Hypothalamus (tissue), 51 donors: ENCODE measurements at places on chromosomes 11 and 22.

GRCh38 chr11:109940816-109941215 lies 152.4 kb upstream of the ZC3H12C start:
- no peak for DNase-seq

GRCh38 chr11:41866525-41866924 lies 407.1 kb upstream of the LRRC4C start:
- DNase-seq = no peak

- no peak for DNase-seq
Observed at GRCh38 chr11:15114501-15115475, at the start of gene INSC. INSC (plus strand) TSS chr11:15114923; CDS start chr11:15149175, 34,252 bp downstream.

DNA sequence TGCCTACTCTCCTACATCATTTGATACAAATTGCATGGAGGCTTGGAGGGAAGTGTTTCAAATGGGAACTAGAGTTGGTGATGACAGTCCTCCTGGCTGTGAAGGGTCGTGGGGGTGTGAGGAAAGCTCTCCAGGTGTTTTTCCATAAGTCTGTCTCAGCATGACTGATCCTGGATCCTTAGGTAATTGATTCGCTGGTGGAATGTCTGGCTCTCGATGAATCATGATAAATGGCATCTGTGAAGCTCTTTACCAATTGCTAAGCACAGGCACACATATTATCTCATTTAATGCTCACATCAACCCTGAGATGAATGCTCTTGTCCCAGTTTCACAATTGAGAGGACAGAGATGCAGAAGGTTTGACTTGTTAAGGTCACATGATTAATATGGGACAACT lies 107.5 kb downstream of the PKNOX2 start:
- no peak for DNase-seq

GRCh38 chr11:69245491-69246345 lies 48.2 kb upstream of the MYEOV start:
- DNase-seq = no peak

- DNase-seq = no peak
Observed at GRCh38 chr11:56916587-56916986, 72.1 kb upstream of the OR5AK2 start.

DNA sequence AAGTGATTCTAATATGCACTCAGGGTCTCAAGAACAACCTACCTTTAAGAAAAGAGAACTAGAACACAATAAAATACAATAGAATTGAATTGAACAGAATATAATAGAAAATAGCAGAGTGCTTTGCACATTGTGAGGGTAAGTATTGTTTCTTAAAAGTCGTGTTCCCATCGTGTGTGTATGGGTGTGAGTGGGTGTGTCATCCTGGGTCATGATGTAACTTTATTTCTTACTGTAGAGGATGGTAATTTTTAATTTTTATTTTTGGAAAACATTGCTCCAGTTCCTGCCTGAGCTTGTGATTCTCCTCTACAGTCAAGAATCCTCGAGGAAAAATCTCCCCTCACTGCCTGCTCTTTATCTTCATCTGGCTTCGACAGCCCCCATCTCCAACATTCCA lies 75.7 kb upstream of the CSNK2A3 start:
- DNase-seq = no peak

DNA sequence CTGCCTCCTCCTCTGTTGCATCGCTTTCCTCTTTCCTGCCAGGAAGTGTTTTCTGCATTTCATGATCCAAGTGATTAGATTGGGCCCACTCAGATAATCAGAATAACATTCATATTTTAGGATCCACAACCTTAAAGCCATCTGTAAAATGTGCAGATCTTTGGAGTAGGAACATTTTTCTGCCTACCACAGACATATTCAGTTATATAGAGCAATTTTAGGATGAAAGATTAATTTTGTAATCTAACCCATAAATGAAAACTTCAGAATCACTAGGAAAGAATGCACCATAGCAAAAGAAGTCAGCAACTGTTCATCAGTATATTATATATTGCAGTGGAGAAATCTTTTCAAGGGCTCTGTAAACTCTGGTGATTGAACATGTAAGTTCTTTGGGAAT lies 659.9 kb upstream of the LUZP2 start:
- DNase-seq = no peak

DNA sequence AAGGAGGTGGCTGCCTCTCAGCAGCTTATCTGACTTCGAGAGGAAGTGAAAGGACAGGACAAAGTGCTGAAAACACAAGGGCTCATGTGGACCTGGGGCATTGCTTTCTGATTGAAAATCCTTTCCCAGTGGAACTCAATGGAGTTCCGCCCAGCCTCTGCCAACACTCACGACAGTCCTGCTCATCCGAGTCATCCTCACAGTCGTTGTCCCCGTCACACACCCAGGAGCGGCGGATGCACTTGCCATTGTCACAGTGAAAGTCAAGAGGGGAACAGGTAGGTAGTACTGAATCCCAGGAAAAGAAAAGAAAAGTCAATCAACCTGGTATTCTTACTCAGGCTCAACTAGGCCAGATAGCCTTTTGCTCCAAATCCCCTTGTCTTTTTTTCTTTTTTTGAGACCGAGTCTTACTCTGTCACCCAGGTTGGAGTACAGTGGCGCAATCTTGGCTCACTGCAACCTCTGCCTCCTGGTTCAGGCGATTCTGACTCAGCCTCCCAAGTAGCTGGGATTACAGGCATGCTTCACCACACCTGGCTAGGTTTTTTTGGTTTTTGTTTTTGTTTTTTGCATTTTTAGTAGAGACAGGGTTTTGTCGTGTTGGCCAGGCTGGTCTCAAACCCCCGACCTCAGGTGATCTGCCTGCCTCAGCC lies 18.1 kb downstream of the LRP4 start:
- DNase-seq = no peak

GRCh38 chr11:88246696-88247095 lies 71.5 kb upstream of the RAB38 start:
- DNase-seq = no peak

DNA sequence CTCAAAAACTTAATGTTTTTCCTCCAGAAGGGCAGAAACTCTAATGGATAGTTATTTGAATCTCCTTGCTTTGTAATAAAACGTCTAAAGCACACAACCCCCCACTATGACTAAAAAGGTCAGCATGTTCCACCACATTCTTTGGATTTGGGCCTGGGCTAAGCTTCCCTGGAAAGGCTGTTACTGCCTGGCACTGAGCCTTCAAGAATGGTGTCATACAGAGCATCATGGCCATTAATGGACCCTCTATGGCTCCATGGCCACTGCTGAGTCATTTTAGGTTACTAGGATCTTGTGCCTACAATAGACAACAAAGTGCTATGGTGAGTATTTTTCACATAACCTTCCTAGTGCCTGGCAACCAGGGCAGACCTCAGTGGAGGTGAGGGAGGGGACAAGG lies 242.6 kb upstream of the FAT3 start:
- no peak for DNase-seq

DNA sequence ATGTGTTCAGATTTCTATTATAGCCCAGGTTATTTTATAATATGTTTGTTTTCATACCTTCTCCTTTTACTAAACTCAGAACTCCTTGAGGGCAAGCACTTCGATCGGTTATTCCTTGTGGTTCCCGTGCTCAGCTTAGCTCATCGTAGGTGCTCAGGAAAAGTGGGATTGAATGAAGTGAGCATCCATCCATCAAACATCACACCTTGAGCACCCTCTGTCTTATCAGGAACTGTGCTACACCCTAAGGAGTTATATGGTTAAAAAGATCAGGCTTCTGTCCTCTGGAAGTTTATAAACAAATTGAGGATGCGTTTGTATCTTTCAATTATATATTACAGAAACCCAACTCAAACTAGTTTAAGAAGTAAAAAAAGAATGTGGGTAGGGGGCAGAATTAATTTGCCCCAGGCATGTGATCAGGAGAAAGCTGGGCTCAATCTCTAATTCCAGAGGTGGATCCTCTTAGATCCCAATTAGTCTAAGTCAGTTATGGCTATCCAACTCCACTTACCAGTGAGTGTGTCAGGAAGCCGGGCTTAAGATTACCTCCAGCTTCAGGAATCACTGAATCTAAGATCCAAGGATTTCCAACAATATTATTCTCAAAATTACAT lies 59.9 kb upstream of the RRAS2 start:
- no peak for DNase-seq

- no peak for DNase-seq
Observed at GRCh38 chr11:65698205-65698604, 13.8 kb upstream of the KAT5 start.

- DNase-seq = no peak
Observed at GRCh38 chr22:17009640-17010291, 1.7 kb upstream of the GAB4 start.

- no peak for DNase-seq
Observed at GRCh38 chr22:23606204-23607131, 25.7 kb downstream of the DRICH1 start.

DNA sequence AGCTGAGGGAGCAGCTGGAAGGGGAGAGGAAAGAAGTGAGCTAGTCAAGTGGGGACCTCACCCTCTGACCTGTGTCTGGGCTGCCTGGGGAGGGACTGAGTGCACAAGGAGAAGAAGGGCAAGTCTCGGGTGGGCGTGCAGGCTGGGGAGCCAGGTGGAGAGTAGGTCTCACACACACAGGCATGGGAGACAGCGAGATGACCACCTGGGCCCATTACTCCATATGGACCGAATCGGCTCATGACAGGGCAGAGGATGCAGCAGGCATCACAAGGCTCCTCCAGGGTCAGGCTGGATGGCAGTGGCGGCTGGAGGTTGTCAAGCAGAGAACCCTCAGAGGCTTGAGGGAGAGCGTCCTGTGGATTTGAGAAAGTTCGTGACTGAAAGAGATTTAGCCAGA lies 63.5 kb downstream of the CEP164 start:
- no peak for DNase-seq

GRCh38 chr11:36601155-36601554 lies 3.1 kb upstream of the RAG2 start:
- DNase-seq = no peak

DNA sequence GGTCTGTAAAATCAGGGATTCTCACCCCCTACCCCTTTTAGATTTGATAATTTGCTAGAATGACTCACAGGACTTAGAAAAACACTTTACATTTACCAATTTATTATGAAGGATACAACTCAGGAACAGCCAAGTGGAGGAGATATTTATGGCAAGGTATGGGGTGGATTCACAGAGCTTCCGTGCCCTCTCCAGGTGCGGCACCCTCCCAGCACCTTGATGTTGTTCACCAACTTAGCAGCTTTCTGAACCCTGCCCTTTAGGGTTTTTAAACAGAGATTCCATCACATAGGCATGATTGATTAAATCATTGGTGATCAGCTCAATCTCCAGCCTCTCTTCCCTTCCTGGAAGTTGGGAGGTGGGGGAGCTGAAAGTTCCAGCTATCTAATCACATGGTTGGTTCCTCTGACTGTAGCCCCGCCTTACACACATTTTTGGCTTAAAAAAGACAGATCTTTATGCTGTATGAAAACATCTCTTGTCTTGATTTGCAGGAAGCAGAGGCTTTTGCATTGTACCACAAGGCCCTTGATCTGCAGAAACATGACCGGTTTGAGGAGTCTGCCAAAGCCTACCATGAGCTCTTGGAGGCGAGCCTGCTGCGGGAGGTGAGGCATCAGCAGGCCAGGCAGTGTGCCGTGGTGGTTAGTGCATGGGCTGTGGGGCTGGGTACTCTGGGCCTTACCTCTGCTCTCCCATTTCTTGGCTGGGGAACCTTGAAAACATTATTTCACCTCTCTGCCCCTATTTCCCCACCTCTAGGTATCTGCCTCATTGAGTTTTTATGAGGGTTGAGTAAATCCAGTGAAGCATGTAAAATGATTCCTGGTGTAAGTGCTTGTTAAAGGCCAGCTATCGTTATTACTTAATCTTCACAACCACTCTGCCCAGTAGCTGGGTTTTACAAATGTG lies 27.0 kb downstream of the CABIN1 start:
- no peak for DNase-seq

DNA sequence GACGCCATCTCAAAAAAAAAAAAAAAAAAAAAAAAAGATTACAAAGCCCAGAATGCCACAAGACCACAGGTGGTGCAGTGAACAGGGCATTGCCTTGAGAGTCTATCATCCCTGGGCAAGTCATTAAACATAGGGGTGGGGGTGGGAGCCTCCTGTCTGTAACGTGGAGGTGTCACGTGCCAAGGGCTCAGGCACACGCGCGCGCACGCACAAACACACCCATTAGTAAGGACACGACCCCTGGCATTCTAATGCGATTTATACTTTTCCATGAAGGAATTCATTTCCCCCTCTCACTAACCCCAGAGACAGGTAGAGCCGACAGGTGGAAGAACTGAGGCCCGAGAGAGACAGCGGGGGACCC lies 5.8 kb upstream of the GCAT start:
- no peak for DNase-seq

- DNase-seq = no peak
Observed at GRCh38 chr22:43317239-43317638, 25.9 kb downstream of the SCUBE1 start.

GRCh38 chr22:50678218-50678650 lies 5.6 kb downstream of the SHANK3 start:
- DNase-seq = no peak

- no peak for DNase-seq
Observed at GRCh38 chr11:110162216-110162615, 69.0 kb downstream of the ZC3H12C start.

- DNase-seq = peak; percentile 83
Observed at GRCh38 chr11:77066229-77067042, at the start of gene CAPN5. CAPN5 (plus strand) TSS chr11:77066971; CDS start chr11:77084887, 17,916 bp downstream.

- no peak for DNase-seq
Observed at GRCh38 chr11:89612096-89612495, 98.0 kb upstream of the TRIM77 start.

DNA sequence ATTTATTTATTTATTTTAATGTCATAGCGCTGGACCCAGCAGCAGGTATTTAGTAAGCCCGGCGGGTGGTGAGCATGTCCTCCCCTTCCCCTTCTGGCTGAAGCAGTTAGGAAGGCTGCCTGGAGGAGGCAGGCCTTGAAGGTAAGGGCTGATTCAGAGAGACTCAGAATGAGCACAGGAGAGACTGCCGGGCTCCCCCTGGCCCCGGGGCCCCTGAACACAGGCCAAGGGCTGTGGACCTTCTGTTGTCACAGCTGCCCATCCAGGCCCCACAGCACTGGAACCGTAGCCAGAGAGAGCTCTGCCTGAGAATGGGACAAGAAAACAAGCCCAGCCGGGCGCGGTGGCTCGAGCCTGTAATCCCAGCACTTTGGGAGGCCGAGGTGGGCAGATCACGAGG lies 52.8 kb downstream of the KCNJ4 start:
- no peak for DNase-seq
